ENCODE measurements at places on chromosomes 7 and 10.

GRCh38 chr7:115066050-115066449 lies 144.2 kb downstream of the MDFIC start:
- no peak for DNase-seq

- DNase-seq = peak; percentile 42
Observed at GRCh38 chr10:79487296-79488194, 24.8 kb upstream of the EIF5AL1 start.

GRCh38 chr10:25059990-25060389 lies 43.6 kb downstream of the THNSL1 start:
- no peak for DNase-seq

DNA sequence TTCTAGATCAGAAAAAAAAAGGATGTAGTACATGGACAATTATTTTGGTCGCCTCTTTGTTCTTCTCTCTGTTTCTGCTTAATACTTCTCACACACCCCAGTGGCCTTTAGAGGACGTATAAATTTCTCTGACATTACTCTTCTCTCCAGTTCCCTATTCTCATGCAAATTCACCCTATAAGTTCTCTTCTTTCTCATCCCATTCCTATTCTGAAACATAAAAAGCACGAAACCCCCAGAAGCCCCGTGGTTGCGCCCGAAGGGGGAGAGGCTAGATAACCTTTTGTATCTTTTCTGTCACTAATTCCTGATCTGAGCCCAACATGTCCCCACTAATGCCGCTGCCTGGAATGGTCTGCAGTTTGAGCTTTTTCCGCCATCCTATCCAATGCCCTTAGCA lies 136.9 kb downstream of the SKIDA1 start:
- no peak for DNase-seq

GRCh38 chr10:48572414-48572813 lies 32.5 kb downstream of the ARHGAP22 start:
- DNase-seq = no peak

DNA sequence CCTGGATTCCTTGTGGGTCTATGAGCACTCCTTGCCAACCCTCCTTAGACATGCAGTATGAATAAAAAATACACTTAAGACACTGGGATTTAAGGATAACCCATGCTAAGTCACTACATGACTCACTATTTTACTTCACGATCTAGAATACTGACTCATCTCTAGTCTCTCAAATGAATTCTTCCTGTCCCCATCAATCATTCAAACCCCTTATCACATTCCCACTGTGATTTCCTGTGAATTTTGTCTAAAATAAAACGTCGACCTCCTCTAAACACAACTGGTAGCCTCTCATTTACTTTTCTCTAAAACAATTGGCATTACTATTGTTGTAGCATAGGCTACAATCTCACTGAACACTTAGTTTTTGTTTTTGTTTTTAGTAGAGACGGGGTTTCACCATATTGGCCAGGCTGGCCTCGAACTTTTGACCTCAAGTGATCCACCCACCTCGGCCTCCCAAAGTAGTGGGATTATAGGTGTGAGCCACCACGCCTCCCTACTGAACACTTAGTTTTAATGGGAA lies 3.9 kb upstream of the IQUB start:
- DNase-seq = no peak

DNA sequence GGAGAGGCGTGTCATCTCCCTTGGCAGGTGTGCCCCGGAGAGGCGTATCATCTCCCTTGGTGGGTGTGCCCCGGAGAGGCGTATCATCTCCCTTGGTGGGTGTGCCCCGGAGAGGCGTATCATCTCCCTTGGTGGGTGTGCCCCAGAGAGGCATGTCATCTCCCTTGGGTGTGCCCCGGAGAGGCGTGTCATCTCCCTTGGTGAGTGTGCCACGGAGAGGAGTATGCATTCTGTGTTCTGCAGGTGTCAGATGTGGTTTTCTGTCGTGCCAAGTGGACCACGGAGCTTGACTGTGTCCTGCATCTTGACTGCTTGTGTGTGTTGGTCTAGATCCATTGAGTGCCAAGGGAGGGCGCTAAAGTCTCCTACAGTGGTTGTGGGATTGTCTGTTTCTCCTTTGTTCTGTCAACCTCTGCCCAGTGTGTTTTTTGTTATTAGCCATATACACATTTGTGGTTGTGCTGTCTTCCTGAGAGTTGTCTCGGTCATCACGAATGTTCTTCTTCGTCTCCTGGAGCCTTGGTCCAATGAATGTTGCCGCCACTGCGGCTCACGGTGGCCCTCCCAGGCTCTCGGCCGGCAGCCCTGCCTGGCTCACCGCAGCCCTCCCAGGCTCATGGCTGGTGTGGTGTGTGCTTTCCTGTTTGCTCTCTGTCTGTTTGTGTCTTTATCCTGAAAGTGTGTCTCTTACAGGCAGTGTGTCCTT lies 96.8 kb downstream of the INPP5A start:
- DNase-seq = no peak

DNA sequence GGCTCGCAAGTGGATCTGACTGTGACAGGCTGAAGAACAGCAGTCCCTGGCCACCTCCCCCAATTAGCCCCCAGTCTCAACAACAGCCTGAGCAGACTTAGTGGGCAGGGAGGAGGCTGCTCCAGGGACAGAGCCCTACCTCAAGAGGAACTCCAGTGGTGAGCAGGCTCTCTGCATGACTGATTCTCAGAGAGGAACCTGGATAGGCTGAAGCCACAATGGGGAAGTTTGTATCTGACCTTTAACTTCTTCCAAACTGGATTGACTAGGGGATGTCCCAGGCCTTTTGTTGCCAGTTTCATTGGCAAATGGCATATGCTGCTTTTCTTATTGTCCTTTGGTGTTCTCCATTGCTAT lies 93.0 kb downstream of the ARHGAP22 start:
- no peak for DNase-seq

- peak; percentile 62 for DNase-seq
Observed at GRCh38 chr7:98165827-98166667, 45.2 kb upstream of the BHLHA15 start.

DNA sequence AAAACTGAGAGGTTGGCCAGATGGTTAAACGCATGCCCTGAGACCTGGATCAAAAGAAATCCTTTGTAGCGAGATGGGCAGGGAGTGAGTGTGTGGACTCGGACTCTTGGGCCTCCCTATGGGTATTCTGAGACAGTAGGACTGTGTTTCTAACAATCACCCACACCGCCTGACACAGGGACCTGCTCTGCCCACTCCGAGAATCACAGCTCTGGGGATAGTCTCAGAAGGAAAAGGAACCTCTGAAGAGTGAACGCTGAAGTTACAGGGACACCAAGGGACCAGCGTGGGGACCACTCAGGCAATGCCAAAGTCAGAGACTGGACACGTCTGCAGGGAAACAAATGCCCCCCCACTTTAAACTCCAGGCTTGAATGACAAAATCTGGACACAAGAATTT lies 242.1 kb upstream of the TCERG1L start:
- DNase-seq = no peak

- DNase-seq = no peak
Observed at GRCh38 chr7:158377800-158378623, 209.6 kb downstream of the PTPRN2 start.

GRCh38 chr10:106619346-106619745 lies 545.2 kb downstream of the SORCS1 start:
- DNase-seq = no peak

- DNase-seq = no peak
Observed at GRCh38 chr10:119252051-119252465, 44.7 kb downstream of the GRK5 start.

GRCh38 chr10:123139521-123140163 lies 3.9 kb downstream of the HMX3 start:
- peak; percentile 50 for DNase-seq

- no peak for DNase-seq
Observed at GRCh38 chr10:123553810-123554430, 112.2 kb upstream of the GPR26 start.

- DNase-seq = no peak
Observed at GRCh38 chr7:120780938-120781337, 77.0 kb downstream of the TSPAN12 start.

DNA sequence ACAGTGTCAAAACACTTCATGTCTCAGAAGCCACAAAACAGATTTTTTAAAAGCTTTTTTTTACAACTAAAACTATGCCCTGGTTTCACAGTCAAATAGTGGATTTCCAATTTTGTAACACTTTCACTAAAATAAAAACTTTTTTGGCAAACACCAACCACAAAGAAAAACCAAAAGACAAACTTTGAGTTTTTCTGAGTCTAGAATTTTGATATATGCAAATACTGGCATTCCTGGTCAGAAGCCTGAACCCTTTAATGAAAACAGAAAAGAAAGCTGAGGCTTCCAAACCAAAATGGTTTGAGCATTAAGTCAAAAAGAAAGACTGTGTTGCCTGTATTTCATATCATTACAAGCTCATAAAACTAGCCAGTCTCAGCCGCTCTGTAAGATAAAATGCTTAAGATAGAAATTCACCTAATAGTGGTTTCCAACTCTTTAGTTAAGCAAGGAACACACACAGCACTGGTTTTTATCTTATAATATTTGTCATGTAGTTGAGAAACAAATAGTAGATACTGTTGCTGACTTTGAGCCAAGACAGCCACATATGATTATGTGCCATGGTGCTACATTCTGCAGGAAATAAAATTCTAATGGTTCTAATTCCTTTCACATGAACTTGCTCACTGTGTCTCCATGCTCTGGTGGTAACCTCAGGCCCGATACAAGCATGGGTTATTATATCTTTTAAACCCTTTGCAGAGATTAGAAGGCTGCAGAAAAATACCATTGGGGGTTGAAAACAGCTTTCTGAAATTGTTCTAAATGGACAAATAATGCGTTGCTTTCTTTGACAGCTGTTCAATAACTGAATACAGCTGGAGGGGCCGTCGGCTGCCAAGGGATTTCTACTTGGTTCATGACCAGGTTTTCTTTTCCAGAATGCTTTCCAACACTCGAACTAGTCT lies 49.4 kb downstream of the FAM171A1 start:
- no peak for DNase-seq

DNA sequence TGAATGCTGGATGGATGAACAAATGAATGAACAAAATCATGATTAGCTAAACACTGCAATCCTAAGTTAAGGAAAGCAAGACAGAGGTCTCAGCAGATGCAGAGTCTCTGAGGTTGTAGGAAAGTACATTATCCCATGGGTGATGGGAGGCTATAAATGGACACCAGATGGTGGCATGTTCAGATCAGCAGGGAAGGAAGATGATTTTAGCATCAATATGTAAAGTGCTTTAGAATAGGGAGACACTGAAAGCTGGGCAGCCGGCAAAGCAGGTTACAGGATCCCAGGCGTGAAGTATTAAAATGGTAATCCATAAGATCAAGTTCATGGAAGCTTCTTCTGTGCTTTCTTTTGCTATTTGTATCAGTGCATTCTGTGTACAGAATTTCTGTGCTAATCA lies 7.9 kb upstream of the RAPGEF5 start:
- no peak for DNase-seq

DNA sequence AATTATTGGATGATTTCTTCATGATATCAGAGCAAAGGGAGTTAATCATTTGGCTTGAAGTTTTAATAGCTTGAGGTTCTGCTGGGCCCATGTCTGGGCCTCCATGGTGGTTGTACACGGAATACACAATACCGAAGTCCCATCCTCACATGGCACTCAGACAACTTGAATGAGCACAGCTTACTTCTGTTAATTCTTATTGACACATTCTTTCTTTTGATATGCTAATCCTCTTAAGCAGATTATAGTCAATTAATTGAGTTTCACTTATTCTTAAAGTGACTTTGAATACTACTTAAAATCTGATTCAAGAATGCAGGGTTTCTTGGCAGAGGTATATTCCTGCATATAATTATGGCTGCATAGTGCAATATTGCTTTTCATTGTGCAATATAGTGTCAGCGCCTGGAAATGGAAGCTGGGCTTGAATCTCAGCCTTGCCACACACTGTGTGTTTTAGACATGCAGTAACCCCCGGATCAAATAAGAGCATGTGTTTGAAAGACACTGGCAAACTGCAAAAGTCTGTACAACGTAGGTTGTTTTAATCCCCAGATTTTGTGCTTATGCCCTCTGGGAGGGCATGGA lies 543.5 kb upstream of the ADARB2 start:
- no peak for DNase-seq

- DNase-seq = no peak
Observed at GRCh38 chr10:96918214-96919002, 86.3 kb downstream of the LCOR start.

DNA sequence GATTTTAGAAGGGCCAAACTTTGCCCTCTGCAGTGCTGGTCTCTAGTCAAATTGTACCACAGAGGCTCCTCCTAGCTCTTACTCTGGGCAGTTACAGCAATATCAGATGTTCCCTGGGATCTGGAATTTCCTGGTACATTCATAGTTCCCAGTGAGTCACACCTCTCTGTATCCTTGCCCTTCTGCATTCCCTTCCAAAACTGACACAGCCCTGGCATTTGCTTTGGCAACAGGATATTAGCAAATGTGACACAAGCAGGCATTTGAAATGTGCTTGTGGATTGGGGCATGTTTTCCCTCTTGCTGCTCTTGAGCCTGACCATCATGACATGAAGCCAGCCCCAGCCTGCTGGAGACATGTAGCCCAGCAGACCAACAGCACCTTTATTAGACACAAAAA lies 284.7 kb upstream of the AKR1E2 start:
- DNase-seq = no peak

- DNase-seq = peak; percentile 46
Observed at GRCh38 chr10:62819141-62819920, 3.2 kb upstream of the EGR2 start.

DNA sequence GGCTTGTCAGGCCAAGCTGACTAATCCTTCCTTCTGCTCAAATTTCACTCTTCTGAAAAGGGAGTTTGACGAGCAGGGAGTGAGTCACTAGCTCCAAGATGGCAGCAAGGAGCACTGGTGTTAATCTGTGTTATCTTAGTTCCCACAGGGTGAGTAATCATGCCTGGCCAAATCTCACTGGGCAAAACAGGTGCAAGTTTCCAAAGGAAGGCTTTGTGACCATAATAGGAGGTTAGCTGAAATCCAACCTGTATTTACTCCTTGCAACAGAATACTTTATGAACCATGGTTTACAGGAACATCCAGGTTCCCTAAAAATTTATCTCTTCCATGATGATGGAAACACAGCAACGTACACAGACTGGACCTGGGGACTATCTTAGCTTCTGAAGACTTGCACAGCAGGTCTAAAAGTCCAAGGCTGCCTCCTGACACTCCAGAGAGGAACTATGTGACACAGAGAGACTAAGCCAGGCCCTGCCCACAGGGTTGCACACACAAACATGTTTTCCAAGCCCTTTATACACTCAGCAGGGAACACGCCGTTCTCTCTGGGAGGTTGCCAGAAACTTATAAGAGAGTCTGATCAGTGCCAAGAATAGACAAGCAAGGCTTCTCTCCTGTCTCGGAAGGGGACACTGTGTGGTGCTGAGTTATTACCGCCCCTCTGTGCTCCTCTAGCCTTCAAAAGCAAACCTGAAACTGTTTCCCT lies 46.3 kb downstream of the PDK4 start:
- no peak for DNase-seq

Measured in activated T-cell treated with anti-CD3 and anti-CD28 coated beads, Interleukin-2, amount 50 U/mL, for 24 hours (primary cell).